A549 treated with ZK216348 at 1 μM for 4 hours (cell line): ENCODE measurements at places on chromosomes 12 and 14. TPM values are rescaled to one million over a fixed set of nuclear protein-coding genes. Genes with fewer than 3 reads are reported as not detected.

CIROP gene
- total RNA-seq: not detected in 5 replicates

CGRRF1 gene
- 15.2 to 22.2 TPM (median 18.0 TPM) in 5 replicates for total RNA-seq

PTHLH gene
- total RNA-seq: 17.6 to 22.9 TPM (median 19.5 TPM) in 5 replicates

DHRS2 gene
- 5.0 to 9.9 TPM (median 7.3 TPM) in 5 replicates for total RNA-seq

BEGAIN gene
- total RNA-seq: 4.0 to 10.0 TPM (median 7.2 TPM) in 5 replicates

NTS gene
- 48.6 to 98.4 TPM (median 71.5 TPM) in 5 replicates for total RNA-seq

CCT2 gene
- total RNA-seq: 263 to 400 TPM (median 294 TPM) in 5 replicates

GLIPR1L1 gene
- total RNA-seq: not detected in 5 replicates

TMEM117 gene
- 1.4 to 3.2 TPM (median 2.1 TPM) in 5 replicates for total RNA-seq
